Smooth muscle cell of the pulmonary artery (primary cell): ENCODE measurements at places on chromosomes 5 and 9. TPM values are rescaled to one million over a fixed set of nuclear protein-coding genes. Genes with fewer than 3 reads are reported as not detected.

Gene TRAF2
- 14.4 and 18.5 TPM in 2 replicates for total RNA-seq

Gene LCP2
- not detected in 2 replicates for total RNA-seq

Gene SPATA31A6
- not detected in 2 replicates for total RNA-seq

Gene GRXCR2
- not detected in 2 replicates for total RNA-seq

Gene TMEM215
- not detected in 2 replicates for total RNA-seq

Gene HSPA9
- 293 and 469 TPM in 2 replicates for total RNA-seq

Gene TAF11L9
- total RNA-seq, result not detected in 2 replicates

Gene ADGRD2
- total RNA-seq, result not detected in 2 replicates

Gene FBP2
- not detected in 2 replicates for total RNA-seq

Gene IL4
- not detected in 2 replicates for total RNA-seq

Gene DMRT3
- not detected in 2 replicates for total RNA-seq

Gene WDR38
- total RNA-seq, result not detected in 2 replicates

Gene FAM81B
- not detected in 2 replicates for total RNA-seq

Gene PCDHA9
- 0.07 and 0.10 TPM in 2 replicates for total RNA-seq

Gene PDE6A
- not detected in 2 replicates for total RNA-seq

Gene SLC6A18
- total RNA-seq, result not detected in 2 replicates

Gene ANKRD18B
- 0.46 and 1.3 TPM in 2 replicates for total RNA-seq

Gene PPP6C
- total RNA-seq, result 10.6 and 18.7 TPM in 2 replicates

Gene SMIM33
- not detected in 2 replicates for total RNA-seq

Gene OR1Q1
- 0.59 TPM in 1 of 2 replicates, not detected in the other for total RNA-seq

Gene S1PR3
- total RNA-seq, result 9.9 and 25.4 TPM in 2 replicates

Gene ANKS6
- 10.8 and 19.0 TPM in 2 replicates for total RNA-seq

Gene HRCT1
- total RNA-seq, result 0.39 and 0.59 TPM in 2 replicates

Gene CDO1
- 10.9 and 12.5 TPM in 2 replicates for total RNA-seq

Gene ITGA2
- total RNA-seq, result 83.3 and 167 TPM in 2 replicates

Gene IFNK
- not detected in 2 replicates for total RNA-seq
